Stimulated activated CD8-positive, alpha-beta memory T cell treated with anti-CD3 and anti-CD28 coated beads, Interleukin-4, amount 100 ng/mL, for 4 hours (primary cell): ENCODE measurements at places on chromosomes 12 and 14.

DNA sequence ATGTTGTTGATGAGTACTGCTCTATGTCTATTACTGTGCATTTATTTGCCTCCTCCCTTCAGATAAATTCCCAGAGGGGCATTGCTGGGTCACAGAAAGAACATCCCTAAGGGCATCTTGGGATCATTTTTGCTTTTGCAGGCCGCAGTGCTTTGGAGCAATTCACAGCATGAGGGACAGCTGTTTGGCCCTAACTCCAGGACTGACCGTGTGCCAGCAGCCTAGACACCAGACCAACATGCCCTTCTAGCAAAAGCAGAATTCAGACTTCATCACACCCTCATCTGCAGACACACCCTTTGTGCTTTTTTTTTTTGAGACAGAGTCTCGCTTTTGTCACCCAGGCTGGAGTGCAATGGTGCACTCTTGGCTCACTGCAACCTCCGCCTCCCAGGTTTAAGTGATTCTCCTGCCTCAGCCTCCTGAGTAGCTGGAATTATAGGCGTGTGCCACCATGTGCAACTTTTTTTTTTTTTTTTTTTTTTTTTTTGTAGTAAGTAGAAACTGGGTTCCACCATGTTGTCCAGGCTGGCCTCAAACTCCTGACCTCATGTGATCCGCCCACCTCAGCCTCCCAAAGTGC, 31.0 kb downstream of the RNF34 start:
- DNase-seq: no peak

GRCh38 chr14:24422261-24422660, 7.2 kb downstream of the CBLN3 start:
- no peak for DNase-seq

GRCh38 chr12:9864913-9865675, 4.1 kb downstream of the CLEC2B start:
- no peak for DNase-seq

DNA sequence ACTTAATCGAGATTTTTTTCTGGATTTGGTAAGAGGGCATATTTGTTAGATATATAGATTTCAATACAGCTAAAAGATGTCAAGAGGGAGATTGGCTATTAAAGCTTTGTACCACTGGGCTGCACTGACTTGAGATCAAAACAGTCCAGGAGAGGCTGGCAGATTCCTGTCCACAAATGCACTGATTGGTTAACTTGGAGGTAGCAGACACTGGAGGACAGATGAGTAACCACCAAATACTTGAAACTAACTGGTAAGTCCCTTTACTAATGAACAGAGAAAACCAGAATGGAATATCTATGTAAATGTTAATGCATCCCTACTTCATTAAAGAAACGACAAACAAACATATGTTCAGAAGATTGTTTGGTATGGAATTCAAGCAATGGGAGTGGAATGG, 416.6 kb downstream of the LRIG3 start:
- no peak for DNase-seq

DNA sequence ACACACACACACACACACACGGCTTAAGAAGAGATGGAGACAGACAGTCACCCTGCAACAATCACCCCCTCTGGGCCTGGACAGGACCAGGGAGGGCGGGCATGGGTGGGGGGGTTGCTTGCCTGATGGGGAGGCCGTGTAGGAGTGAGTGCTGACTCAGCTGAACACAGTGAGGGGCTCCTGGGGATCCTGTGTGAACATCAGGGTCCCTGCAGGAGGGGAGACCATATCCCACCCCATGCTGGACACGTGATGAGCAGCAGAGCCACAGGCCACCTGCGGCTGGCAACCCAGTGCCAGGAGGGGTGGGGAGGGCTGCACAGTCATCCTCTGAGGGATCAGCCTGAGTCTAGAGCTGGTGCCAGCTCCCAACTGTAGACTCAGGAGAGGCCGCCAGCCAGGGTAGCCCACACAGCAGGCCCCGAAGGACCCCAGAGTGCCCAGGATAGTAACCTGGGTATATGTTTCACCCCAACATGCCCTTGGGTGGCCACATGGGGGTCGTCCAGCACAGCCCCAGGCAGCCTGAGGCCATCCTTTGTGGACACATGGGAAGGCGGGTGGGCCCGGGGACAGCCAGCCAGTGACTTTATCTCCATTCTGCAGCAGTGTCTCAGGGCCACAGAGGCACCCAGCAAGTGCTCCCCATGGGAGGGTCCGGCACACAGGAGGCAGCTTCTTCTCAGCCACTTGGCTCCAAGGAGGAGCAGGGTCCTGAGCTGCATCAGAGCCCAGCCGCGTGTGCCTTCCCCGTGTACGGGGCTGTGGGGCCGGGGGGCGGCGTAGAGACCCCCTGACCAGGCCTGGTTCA, 73.7 kb upstream of the SFSWAP start:
- DNase-seq: no peak

DNA sequence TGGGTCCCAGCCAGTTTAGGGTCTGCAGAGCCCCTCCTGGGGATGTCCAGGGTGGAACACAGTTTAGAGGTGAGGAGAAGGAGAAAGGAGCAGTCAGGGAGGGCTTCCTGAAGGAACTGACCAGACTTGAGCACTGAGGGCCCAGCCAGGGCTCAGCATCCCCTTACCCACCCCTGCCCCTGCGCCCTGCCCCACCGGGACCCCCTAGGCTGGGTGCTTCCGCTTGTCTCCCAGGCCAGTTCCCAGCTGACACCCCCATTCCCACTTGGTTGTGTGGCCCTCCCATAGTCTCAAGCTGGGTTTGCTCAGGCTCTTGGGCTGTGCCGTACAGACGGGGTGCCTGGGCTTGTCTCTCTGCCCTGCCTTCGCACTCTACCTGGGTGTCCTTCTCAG, 26.3 kb upstream of the KIF26A start:
- no peak for DNase-seq

- DNase-seq: no peak
Measured at GRCh38 chr12:29970501-29970900, 186.8 kb upstream of the TMTC1 start.

DNA sequence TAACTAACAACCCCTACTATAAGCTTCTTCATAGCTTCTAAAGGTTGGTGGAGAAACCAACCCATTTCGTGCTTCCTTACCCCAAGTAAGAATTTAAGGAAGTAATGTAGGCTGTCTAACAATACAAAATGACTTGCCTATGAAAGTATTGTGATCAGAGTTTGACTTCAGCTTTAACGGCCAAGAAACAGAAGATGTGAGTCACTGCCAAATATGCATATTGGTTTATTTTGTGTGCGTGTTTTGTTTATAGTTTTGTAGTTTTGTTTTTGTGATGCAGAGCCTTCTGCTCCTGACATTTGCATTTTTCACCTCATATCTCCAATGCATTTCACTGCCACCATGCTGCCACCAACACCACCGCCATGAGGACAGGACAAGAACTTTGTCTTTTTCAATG, 146.0 kb downstream of the FBXL14 start:
- DNase-seq: no peak

DNA sequence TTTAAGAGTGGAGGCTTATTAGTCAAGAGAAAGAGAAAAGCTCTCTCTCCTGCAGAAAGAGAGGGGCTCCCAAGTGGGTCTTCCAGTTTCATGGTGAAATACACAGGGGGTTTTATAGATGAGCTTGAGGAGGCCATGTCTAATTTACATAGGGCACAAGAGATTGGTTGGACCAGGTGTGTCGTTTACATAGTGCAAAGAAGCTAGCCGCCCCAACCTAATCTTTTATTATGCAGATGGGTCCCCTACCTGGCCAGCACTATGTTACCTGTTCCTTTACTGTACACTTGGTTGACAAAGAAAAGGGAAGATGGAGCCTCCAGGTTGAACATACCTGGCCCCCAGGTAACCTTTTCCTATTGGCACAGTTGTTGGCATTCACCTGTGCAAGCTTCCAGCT, 195.0 kb downstream of the PIK3C2G start:
- DNase-seq: no peak

DNA sequence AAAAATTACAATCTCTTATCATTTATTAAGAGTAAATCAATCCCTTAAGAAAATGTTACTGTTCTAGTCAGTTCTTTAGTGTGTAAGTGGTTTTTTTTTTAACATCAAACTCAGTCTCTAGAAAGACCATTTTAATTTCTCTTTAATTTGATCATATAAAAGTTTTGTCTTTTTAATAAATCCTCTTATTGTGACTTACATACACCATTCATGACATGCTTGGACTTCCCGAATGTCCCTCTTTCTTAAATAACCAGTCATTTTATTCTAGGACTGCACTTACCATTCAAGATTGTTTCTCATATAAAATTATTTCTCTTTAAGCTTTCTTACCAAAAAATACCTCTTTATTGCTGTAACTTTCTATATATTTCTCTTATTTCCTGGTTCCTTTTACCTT, 60.8 kb upstream of the EVL start:
- no peak for DNase-seq

- no peak for DNase-seq
Measured at GRCh38 chr12:87575906-87576305, 453.3 kb downstream of the C12orf50 start.

- DNase-seq: no peak
Measured at GRCh38 chr12:67141296-67142018, 127.7 kb upstream of the CAND1 start.

DNA sequence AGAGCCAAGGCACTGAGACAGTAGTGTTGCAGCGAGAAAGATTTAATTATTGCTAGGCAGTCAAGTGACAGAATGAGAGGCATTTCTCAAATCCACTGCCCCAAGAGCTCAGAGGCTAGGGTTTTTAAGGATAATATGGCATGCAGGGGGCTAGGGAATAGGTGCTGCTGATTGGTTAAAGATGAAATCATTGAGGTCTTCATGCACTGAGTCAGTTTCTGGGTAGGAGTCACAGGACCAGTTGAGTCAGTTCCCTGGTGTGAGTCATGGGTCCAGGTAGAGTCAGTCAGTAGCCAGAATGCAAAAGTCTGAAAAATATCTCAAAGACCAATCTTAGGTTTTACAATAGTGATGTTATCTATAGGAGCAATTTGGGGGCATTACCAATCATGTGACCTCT, 323.8 kb downstream of the RGS6 start:
- no peak for DNase-seq

DNA sequence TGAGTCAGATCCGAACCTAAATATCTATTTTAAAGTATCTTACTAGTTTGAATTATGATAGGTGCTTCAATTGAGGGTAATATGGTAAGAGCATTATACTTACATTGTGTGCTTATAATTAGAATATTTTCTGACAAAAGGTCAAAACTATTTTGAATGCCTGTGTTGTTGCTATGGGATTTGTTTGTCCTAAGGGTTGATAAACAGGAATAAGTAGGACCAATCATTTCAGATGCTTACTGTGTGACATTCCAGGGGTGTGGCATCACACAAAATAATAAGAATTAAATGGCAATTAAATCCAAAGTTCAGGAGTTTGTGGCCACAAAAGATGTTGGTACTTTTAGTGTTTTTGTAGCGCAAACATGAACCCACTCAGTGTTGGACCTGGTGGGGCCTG, 256.2 kb upstream of the DDHD1 start:
- no peak for DNase-seq
